ENCODE measurements at places on chromosomes 1 and 21.

GRCh38 chr1:202812176-202813026 is 1.6 kb downstream of the PCAT6 start:
- no peak for DNase-seq

- DNase-seq, result no peak
Measured at GRCh38 chr1:96863449-96863848, 141.9 kb downstream of the PTBP2 start.

GRCh38 chr1:152067150-152067549 is 21.7 kb downstream of the TCHHL1 start:
- no peak for DNase-seq

GRCh38 chr1:204711947-204712701 is 26.6 kb upstream of the LRRN2 start:
- DNase-seq, result no peak

DNA sequence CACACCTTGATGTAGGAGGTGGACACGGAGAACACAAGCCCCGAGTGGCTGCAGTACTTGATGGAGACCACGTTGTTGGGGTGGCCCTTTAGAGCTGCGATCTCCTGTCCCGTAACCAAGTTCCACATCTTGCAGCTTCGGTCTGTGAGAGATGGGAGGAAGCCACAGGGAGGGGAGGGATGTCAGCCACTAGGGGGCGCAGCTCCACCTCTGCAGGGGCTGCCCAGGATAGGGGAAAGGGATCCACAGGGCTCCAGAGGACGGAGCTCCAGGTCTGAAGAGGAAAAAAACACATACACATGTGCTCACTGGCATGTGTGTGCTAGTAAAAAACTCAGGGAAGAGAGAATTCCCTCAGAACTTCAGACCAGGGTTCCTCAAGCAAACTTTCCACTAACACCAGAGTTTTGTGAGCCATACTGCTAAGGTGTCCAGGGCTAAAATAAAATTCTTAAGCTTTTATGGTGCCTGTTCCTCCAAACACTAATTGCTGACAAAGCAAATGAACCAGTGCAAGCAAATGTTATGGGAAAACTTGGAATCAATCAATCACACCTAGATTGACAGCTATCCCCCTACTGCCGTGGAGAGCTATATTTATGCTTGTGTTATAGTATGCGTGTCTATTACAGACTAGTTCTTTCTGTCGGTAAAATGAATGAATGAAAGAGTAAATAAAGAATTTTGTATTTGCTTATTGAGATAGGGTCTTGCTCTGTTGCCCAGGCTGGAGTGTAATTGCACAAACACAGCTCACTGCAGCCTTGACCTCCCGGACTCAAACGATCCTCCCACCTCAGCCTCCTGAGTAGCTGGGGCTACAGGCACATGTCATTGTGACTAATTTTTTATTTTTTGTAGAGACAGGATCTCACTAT is 43.7 kb downstream of the KIF21B start:
- no peak for DNase-seq

GRCh38 chr1:109273570-109274288 is 9.2 kb downstream of the PSRC1 start:
- no peak for DNase-seq

- DNase-seq, result no peak
Measured at GRCh38 chr1:168918860-168919741, 187.4 kb upstream of the ATP1B1 start.

DNA sequence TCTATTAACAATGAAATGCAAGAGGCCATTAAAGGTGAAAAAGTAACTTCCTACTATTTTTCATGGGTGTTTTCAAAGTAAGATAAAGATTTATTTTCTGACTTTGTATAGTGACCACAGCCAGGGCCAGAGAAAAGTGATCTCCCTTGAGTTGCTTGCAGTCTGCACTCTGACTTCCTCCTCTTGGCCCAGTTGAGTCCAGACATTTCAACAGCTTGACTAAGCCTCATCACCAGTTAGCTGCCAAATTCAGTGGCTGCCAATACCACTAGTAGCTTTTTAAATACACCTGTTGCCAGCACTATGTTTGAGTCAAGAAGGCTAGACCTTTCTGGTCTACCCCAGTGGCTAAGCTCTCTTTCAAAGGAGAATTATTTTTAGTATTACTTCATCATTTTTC is 3.7 kb upstream of the NEK7 start:
- DNase-seq, result no peak

DNA sequence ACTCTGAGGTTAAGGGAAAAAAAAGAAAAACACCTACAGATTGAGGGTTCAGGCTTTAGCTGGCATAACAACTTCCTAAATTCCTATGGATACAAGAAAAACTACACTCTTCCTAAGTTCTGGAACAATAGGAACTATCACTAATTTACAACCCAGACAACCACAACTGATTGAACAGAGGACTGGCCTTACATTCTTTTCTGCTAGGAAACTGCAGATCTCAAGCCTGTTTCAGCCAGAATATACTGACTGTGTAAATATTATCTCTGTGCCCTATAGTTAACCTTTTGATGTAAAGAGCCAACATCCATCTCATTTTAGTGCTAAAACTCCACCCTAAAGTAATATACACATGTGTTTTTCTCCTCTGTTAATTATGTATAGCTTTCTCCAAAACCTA is 1186.5 kb upstream of the TMPRSS15 start:
- DNase-seq, result no peak

DNA sequence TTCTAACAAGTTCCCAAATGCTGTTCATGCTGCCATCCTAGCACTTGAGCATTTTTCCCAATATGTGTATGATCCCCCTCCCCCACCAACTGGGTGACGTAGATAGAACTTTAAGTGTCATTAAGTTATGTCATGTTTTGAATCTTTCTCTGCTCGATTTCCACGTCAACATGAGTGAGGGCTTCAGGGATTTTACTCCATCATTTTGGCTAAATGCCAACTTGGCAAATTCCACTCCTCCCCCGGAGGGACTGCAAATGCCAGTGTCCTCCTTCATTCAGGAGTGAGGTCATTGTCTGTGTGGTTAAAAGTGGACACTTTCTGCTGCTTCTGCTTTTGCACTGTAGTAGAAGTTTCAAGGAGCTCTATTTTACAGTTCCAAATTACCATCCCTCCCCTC is 201.7 kb downstream of the FGGY start:
- DNase-seq, result peak; percentile 67

DNA sequence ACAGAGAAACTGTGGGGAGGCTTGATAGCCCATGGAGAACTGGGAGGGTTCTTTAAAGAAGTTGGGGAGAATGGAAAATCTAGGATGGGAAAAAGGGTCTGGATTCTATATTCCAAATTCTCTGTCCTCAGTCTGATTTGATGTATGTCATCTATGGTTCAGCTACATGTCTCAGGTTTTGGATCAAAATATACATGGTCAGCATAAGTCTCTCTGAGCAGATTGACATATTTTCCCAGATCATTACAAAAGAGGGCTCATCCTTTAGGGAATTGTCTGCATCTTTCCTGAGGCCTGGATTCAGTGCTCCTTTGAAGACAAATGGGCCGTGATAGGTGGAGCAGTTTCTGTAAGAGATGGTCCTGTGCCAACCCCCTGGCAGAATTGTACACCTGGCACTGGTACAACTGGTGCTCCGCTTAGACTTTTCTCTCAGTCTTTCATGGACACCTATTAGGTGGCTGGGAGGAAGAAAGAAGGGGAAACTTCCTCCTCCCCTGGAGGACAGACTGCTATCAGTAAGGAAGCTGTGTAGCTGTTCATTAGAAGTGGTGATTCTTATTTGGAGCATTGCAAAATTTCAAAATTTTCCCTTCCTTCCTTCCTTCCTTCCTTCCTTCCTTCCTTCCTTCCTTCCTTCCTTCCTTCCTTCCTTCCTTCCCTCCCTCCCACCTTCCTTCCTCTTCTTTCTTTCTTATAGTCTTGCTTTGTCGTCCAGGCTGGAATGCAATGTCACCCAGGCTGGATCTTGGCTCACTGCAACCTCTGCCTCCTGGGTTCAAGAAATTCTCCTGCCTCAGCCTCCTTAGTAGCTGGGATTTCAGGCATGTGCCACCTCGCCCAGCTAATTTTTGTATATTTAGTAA is 26.1 kb upstream of the RGL1 start:
- peak; percentile 66 for DNase-seq

- DNase-seq, result no peak
Measured at GRCh38 chr1:76170513-76170912, 96.0 kb downstream of the ST6GALNAC3 start.

DNA sequence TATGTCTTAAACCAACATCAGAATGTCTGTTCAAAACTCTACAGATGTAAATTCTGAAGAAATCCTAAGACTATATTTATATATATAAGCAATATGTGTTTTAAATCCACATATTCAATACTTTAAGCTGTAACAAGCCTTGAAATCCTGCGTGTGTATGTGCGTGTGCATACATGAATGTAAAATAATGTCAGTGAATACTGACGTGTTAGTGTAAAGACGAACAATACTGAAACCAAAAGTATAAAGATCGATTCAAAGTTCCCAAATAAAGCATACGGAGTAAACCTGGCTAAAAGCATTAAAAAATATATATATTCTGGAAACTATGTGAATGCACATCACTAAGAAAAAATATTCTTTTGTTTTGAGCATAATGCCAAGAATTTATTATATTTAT is 668.6 kb upstream of the NCAM2 start:
- no peak for DNase-seq

- DNase-seq, result no peak
Measured at GRCh38 chr21:17602874-17603273, 9.8 kb downstream of the BTG3 start.

- DNase-seq, result no peak
Measured at GRCh38 chr1:87757676-87758075, 429.0 kb downstream of the LMO4 start.

- DNase-seq, result no peak
Measured at GRCh38 chr1:24266998-24267397, 52.2 kb upstream of the GRHL3 start.

- DNase-seq, result no peak
Measured at GRCh38 chr1:167310732-167311131, 90.0 kb downstream of the POU2F1 start.

DNA sequence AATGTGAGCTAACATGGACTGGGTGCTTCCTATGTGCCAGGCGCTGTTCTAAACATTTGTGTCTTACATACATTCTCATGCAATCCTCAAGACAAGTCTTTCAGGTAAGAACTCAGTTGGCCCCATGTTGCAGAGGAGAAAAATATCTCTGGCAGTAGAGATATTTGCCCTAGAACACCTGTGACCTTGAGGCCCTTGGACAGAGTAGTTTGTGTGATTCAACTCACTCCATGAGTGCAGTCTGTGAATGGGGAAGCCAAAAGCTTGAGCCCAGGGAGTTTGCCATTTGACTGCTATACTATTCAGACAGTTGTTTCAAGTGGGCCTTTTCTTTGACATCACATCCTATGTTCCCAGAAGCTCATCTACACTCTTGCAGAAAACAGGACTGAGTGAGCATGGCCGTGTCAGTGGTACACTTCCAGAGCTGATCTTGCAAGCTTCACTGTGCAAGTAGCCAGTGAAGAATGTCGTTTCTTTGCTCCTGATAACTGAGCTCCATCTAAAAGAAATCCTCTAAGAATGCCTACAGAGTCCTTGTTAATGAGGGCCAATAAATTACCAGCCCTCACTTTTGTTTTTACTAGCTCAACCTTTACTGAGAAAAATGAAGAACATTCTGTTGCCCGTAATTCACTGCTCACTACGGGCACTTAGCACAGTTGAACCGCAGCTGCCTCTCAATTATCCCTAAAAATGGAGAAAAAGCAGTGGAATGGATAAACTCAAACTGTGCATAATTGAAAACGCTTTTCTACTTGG is 98.7 kb upstream of the C8B start:
- no peak for DNase-seq

DNA sequence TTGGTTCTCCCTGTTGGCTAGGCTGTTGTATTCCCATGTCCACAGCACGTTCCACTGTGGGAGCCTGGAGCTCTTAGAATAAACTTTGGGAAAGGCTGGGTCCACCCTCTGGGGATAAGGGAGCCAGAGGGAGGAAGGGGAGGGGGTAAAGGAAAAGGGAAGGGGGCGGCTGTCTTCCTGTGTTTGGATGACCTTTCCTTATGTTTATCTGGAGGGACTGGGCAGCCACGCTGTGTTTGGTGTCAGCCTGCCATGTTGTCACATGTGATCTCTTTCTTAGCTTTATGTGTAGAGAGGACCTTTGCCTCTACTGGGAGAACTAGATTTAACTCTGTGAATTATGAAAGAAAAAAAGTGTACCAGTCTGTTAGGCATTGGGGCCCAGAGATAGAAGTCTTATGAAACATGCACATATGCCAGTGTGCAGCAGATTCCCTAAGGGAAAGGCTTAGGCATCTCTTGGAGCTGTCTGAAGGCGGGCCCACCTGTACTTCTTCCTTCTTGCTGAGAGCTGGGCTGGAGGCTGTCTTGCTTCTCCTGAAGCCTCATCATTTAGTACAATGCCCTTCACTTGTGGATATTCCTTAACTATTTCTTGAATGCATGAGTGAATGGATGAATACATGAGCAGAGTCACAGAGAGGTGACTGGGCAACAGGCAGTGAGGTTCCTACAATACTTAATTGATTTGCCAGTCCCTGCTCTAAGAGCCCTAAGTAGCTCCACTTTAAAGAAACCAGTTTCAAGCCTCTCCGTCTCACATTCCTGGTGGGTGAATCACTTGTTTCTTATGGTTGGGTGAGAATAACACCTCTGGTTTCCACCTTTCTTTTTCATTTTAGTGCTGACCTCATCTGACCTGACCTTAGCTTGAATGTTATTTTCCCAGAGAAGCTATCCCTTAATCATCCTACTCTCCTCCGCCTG is 62.5 kb upstream of the ARHGAP29 start:
- no peak for DNase-seq

DNA sequence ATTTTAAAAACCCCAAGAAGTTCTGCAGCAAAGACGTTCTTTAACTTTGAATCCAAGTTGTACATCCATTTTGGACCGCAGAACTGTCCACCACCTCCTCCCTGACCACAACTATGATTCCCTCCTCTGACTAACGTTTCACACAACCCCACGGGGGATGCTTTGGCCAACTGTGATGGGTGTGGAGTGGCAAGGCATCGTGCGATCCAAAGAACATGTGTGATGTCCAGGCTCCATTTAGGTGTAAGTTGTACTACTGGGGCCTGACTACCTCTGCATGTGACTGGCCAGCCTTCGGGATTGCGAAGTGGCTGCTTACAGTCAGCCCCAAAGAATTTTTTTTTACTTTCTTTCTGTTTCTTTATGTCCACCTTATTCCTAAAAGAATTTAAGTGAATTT is 6.7 kb downstream of the KCNJ15 start:
- no peak for DNase-seq

GRCh38 chr1:38875811-38876210 is 2.7 kb upstream of the MYCBP start:
- no peak for DNase-seq

DNA sequence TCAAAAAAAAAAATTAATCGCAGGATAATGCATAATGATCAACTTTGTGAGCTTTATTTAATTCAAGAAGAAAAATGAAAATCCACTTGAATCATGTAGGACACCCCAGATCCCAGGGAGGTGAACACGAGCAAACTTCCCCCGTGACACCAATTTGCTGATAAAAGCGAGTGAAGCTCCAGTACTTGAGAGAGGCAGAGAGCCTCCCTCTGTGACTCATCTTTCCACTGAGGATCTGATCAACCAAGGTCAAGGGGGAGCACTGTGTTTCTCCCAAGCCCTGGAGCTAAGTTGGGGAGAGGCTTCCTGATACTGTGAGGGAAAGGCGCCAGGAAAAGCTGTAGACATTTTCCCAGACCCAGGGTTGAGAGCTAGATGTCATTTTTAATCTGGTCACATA is 160.9 kb downstream of the SLC44A5 start:
- DNase-seq, result no peak

Data from cerebellum (tissue), 4 donors.